ENCODE measurements at places on chromosomes 4 and X.
A peak's percentile ranks its signal among the peaks of the same experiment; 100 is the strongest.

- no peak for DNase-seq
Measured at GRCh38 chr4:154491341-154492271, at the start of gene DCHS2. Gene DCHS2 (minus strand): TSS chr4:154491799. CDS start chr4:154491355, 444 bp downstream.

DNA sequence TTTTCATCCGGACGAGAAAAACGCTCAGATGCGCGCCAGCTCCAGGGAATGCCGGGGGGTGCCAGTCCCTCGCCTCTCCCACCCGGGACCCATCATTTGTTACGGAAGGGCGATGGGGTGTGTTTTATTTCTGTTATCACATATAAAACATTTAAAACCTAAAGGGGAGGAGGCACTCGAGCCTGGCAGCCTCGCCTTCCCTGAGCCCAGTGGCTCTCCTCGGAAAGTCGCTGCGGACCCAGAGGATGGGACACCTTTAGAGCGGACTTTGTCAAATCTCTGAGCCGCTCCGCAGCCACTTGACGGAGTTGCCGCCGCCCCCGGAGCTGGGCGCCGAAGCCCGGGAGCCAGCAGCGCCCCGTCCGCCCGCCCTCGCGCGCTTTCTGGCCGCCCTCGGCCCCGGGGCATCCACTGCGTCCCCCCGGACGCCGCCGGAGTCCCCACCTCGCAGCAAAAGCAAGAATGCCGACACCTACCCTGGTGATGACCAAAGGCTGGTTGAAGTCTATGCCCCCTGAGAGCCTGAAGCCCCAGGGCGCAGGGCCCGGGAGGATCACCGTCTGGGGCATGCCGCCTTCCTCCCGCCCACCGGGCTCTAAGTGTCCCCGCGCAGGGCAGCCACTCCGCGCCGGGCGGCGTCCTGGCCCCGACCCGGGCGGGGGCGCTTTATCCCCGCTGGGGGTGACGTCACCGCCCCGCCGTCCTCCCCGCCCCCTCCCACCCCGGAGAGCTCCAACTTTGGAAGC lies at the start of gene PDLIM3:
TSS of gene PDLIM3 (minus strand) at position 642 of the 746 bp plus-strand sequence. CDS start at position 569, 73 bp downstream.
- DNase-seq, result no peak

GRCh38 chrX:154399527-154400368 lies 1.6 kb downstream of the RPL10 start:
- peak; percentile 30 for DNase-seq

GRCh38 chrX:22950269-22951266 lies 49.2 kb upstream of the DDX53 start:
- no peak for DNase-seq
